ENCODE measurements at places on chromosomes 7 and 10.

GRCh38 chr7:19491371-19491770, 217.5 kb downstream of the POLR1F start:
- DNase-seq, result no peak

GRCh38 chr7:121339082-121339481, 10.3 kb downstream of the WNT16 start:
- DNase-seq, result no peak

GRCh38 chr7:85114342-85114741, 72.5 kb downstream of the SEMA3D start:
- no peak for DNase-seq

DNA sequence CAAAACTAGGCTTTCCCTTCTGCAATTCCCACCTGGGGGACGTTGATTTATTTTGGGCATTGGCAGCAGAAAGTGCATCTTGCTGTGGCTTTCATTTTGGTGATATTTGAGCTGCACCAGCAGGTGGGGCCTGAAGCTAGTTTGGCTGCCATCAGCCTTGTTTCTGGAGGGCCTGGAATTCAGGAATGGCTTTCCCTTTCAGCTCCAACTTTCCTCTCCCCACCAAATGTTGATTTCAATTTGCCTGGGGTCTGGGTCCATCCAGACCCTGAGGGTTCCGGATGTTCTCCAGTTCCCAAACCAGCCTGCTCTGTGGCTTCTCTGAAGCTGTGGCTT, 640.4 kb downstream of the TYW1 start:
- DNase-seq, result no peak

DNA sequence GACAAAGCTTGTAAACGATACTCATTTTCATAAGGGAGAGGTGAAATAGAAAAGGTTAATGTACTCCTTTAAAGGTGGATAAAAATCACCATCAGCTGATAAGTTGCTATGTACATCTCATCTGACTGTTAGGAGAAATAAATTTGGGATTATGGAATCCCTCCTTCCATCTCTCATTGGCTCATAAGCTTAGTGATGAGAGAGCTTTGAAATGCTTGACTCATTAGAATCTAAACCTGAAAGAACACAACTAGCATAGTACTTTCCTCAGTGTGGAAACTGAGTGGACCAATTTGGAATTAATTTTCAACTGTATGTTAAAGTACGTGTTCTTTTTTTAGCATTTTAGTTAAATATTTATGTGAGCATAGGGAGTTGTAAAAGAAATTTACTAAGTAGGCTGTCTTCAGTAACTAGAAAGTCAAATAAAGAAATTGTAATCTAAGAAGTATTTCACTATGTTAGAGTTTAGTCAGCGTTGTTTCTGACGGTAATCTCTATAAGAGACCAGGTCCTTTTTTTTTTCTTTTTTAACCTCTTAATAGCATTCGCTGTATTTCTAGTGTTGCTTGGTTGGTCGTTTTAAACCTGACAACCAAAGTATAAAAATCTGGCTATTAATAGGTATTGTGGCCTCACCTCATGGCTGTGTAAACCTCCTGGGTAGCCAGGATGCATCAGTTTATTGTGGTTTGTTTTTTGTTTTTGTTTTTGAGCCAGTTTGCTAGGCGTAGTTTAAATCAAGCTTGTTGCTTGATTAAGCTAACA, 34.4 kb downstream of the FHIP2A start:
- no peak for DNase-seq
